ENCODE measurements at places on chromosomes 16 and 17.

- DNase-seq, result peak; percentile 38
Measured at GRCh38 chr17:34859652-34860051, 101.6 kb downstream of the CCT6B start.

DNA sequence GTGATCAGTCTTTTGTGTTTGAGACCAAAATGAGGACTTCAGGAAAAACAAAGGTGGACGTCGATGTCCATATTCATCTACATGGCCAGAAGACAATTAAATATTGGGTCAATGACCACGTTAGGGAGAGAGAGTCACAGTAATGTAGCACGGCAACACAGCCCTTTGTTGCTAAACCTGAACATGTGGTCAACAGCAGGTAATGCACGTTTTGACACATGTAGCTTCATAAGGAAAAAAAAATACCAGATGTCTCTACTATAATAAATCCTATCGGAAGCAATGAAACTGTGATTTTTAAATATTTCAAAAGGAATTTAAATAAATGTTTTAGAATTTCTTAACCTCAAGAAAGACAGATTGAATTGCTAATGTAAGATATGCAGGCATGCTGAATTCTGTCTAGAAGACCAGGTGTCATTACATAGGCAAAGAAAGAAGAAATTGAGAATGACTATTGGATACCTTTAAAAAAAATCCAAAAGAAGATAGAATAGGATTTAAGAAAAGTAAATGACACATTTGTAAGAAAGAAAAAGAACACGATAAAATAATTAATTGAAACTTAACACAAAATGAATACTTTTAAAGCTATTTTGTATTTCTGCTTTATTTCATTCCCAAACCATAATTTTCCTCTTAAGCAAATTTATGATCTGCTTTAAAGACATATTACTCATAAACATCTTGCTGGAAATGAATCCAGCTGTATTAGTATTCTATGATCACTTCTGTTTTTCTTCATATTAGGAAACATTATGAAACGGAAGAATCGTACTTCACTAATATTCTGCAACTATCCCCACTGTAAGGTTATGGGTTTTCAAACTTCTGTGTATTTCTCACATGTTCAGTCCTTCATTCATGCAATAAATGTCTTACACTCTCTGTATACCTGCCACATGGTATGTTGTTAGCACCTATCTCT is 30.1 kb downstream of the ABCA8 start:
- DNase-seq, result no peak

- DNase-seq, result no peak
Measured at GRCh38 chr17:73371836-73372235, 60.0 kb upstream of the CDC42EP4 start.

DNA sequence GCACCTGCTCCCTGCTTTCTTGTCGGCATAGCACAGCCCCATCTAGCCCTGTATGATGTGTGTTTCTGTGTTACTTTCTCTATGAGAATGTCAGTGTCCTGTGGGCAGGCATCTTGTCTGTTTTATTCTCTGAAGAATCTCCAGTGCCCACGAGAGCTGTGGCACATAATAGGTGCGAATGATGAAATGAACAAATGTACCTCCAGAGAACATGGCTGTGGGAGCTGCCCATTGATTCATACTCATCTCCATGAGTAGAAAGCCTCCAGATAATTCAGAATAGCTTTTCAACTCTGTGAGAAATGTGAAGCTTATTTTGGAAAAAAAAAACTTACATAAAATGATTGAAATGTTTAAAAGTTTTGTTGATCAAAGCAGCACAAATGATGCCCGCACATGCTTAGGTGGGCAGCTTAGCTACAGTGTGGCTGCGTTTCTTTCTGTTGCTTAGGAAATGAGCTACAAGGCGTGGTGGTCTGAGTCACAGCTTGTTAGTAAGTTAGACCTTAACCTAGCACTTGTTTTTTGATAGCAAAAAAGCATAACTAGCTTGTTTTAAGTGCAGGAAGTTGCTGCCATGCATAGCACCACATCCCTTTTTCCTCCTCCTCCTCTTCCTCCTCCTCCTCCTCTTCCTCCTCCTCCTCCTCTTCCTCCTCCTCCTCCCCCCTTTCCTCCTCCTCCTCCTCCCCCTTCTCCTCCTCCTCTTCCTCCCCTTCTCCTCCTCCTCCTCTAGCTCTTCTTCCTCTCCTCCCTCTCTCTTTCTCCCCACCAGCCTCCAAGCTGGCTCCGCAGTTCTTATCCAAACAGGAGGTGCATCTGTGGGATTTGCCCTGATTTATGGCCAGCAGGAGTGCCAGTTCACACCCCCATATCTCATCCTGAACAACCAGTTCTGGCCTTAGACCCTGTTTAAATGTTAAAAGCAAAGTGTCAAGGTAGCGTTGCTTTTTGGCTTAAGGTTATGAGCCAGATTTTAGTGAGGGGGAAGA is 221.5 kb downstream of the IRF8 start:
- no peak for DNase-seq

DNA sequence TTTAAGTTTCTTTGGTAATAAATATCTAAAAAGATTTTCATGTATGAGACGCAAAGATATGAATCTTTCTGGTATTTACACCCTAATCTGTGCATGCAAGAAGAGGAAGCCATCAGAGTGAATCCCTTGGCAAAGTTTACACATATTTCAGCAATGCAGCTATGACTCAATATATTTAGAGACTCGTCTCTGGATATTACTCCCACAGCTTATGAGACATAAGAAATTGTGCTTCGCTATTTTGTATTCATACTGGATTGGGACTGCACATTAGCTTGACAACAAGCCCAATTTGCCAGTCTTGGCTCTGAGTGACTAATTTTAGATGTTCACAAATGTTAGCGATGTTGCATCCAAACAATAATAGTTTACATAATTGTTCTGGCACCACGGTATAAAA is 532.0 kb downstream of the CDH11 start:
- DNase-seq, result no peak

- no peak for DNase-seq
Measured at GRCh38 chr16:715477-716199, 720 bp downstream of the METRN start.

- DNase-seq, result peak; percentile 66
Measured at GRCh38 chr17:59565959-59566324, 532 bp downstream of the DHX40 start.

DNA sequence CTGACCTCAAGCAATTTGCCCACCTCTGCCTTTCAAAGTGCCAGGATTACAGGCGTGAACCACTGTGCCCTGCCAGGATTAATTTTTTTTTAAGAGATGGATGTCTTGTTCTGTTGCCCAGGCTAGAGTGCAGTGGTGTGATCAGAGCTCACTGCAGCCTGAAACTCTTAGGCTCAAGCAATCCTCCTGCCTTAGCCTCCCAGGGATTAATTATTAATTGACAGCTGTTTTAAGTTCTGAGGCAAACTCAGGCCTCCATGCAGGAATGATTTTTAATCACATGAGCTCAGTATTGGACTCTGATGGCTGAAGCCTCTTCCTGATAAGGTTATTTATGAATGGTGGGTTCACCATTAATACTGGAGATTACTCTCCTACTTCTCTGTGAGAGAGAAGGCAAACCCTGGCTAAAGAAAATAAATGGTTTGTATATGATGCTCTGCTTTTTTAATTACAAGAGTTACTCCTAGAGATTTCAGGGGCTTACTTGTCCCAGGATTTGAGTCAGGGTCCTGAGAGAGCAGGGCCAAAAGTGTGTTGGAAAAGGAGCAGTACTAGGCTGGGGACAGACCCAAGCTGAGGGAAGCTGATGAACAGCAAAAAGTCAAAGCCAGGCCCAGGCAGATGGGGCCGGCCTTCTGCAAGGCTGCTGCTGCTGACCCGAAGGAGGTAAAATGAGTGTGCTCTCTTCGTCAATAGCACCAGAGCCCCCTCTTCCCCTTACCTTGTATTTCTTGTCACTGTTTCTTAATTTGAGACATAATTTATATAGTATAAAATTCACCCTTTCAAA is 56.9 kb upstream of the HAS3 start:
- DNase-seq, result no peak

DNA sequence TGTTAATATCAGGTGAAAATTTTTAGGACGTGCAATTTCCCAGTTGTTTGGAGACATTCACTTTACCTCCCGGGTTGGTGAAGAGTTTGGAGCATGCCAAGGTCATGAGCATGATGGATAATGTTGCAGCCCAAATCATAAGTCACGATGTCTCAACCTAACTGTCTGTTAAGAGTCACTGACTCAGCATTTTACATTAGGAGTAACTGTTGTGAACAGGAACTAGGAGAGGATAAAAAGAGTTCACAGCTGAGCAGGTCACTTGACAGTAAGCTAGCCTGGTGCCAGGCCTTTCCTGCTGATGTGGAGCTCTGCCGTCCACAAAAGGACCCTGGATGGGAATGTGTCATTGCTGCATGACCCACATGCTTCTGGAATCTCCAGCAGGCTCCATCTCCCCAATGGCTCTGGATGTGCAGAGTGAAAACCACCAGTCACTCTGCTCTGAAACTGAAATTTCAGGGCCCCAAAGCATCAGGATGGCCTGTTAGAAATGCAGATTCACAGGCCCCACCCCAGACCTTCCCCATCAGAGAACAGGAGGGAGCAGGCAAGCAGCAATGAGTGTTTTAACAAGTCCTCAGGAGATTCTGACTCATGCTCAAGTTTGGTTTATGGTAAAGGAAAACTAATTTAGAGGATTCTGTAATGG is 371.6 kb upstream of the MAF start:
- DNase-seq, result no peak

DNA sequence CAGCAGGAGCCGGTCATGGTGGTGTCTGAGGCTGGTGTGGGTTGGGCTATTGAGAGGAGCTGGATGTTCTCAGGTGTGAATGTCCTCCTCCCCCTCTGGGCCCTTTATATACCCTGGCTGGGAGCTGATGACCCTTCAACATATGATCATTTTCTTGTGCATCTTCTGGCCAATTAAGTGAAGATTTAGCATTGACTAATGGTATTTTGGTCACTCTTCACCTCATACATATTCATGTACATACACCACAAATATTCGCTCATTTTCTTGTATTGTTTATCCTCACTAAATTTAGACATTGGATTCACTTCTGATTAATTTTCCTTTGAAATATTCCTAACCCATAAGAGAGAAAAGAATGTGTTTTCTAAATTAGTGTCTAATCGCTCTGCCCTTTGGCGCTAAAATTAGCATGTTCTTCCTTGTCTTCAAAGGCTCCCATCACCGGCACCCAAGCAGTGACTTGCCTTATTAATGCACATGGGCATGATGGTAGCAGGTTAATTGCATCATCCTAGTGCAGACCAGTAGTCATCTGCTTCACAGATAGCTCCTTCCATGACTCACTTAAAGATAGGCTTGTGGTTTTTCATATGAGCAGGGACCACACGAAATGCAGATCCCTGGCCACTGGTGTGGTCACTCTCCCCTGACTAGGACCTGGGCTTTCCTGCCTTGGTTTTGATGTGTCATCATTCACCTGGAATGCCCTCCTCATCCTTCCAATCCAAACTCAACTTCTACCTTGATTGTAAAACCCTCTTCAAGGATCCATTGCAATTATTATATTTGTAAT is at the start of gene KRTAP2-4:
TSS of gene KRTAP2-4 (minus strand) at position 51 of the 796 bp plus-strand sequence. CDS start at position 17, 34 bp downstream.
- no peak for DNase-seq

DNA sequence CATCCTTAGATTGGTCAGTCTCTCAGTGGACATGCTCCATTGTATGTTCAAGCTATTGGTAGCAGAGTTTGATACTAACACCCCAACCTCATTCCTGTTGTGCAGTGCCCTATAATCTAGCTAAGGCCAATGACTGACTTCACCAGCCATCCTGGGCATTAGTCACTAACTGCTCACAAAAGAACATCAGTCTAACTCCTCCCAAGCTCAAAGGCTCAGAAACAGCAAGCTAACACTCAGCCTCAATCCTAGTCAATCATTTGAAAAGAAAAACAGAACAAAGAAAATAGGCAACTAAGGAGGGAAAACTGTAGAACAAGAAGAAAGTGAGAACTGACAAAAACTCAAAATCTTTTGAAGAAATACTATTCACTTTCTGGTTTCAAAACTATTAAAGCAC is 199.1 kb upstream of the C17orf78 start:
- DNase-seq, result no peak

DNA sequence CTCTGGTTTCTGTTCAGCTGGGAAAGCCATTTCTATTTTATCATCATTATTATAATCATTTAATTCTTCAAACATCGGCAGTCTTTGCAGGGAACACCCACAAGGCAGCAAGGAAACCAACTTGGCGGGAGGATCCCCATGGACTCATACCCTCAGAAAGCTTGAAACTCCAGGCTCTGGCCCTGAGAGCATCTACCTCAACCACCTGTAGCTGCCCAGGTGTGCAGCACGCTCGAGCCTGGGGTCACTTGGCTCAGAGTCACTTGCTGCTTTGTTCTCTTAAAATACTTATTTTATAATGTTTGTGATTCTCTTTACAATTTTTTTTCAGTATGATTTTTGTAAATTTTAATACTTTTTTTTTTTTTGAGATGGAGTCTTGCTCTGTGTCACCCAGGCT is 6.8 kb upstream of the ZNF423 start:
- DNase-seq, result no peak

GRCh38 chr16:79451196-79451816 is 149.2 kb downstream of the MAF start:
- DNase-seq, result no peak

GRCh38 chr16:19071811-19072777 is 4.7 kb downstream of the COQ7 start:
- DNase-seq, result peak; percentile 78

DNA sequence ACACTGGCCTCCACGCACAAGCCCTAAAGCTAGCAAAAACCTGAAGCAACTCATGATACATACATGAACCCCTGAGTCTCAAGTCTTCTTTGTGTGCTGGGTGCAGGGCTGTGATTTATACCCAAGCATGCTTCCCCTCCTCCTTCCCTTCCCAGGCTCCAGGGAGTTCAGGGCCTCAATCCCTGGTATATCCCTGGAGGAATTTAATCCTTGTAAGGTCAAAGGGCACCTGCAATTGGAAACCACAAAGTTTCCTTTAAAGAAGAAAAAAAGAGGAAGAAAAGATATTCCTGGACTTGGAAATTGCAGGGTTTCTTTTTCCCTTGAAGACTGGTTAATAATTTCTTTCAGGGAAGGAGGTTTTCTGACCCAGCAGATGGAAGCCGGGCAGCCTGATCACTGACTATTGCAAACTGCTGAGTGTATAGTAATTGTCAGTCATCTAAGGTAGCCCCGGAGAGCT is 182.3 kb downstream of the AATF start:
- no peak for DNase-seq

GRCh38 chr17:67575325-67575724 is 142.4 kb upstream of the NOL11 start:
- no peak for DNase-seq

DNA sequence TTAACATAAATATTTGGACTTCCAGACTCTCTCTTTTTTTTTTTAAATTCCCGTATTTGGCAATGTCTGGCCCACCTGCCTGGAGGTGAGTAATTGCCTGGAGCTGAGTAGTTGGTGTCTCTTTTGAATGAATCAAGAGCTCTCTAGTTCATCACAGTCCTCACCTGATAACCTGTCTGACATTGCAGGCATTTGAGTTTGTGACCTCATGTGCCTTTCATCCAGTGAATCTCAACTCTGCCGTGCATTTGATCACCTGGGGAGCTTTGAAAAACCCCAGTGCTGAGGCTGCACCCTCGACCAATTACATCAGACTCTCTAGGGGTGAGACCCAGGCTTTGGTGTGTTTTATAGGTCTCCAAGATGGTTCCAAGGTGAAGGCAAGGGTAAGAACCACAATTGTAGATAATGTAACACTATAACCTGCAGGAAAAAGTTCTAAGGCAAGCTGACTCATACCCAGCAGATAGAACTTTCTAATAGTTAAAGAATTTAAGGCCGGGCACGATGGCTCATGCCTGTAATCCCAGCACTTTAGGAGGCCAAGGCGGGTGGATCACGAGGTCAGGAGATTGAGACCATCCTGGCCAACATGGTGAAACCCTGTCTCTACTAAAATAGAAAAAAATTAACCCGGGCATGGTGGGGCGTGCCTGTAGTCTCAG is 24.5 kb upstream of the HS3ST2 start:
- DNase-seq, result no peak

GRCh38 chr16:84631886-84632285 is 14.0 kb upstream of the COTL1 start:
- DNase-seq, result no peak

Data from stimulated activated CD8-positive, alpha-beta memory T cell treated with anti-CD3 and anti-CD28 coated beads, Interleukin-4, amount 100 ng/mL, for 48 hours (primary cell).